Activated naive CD4-positive, alpha-beta T cell treated with anti-CD3 and anti-CD28 coated beads, Interleukin-2, amount 10 ng/mL, durations not matched to agents 5 hours and 36 hours (primary cell): ENCODE measurements at places on chromosomes 13 and 19. TPM values are rescaled to one million over a fixed set of nuclear protein-coding genes. Genes with fewer than 3 reads are reported as not detected.

The TSSK6 gene
- total RNA-seq = 4.7 TPM

The CDX2 gene
- total RNA-seq = not detected

The F7 gene
- not detected for total RNA-seq

The AXL gene
- total RNA-seq = 0.17 TPM

The TNFRSF19 gene
- not detected for total RNA-seq

The CYP4F2 gene
- total RNA-seq = not detected

The RASAL3 gene
- 130 TPM for total RNA-seq

The TMEM59L gene
- 0.15 TPM for total RNA-seq

The PDX1 gene
- not detected for total RNA-seq

The C1QTNF9 gene
- not detected for total RNA-seq
